ENCODE measurements at places on chromosomes 2 and 18. TPM values are rescaled to one million over a fixed set of nuclear protein-coding genes. Genes with fewer than 3 reads are reported as not detected.

DNA sequence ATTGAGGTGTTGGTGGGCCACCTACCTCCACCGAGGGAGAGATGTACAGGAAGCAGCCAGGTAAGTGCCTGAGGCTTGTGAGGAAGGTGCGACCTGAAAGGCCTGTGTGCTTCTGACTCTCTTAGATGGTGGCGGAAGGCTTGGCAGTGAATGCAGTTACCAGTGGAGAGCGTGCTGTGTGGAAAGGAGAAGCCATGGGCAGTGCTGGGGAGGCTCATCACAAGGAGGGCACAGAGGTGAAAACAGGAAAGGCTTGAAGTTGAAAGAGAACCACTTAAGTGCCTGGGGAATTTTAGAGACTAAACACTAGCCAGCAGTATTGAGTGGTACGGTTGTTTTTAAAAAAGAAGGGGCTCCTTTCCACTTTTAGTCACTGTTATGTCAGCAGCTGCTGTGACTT, 130.9 kb downstream of the ZNF407 start:
- DNase-seq = no peak

DNA sequence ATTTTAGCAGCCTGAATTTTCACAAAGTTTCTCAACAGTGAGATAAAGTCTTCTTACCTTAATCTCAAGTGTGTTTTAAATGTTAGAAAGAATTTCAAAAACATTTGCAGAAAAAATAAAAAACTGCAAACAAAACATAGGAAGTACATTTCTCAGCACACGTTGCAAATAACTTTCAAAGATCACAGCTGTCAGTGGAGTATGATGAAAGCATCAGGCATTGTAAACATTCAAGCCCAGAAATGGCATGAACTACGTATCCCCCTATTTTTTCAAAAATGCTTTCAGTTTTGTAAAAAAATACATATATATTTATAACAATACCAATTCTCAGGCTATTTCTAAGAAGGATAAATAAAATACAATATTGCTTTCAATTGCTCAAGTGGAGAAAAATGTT, 320.6 kb upstream of the TFPI start:
- DNase-seq = no peak

The ASTL gene
- not detected for polyA plus RNA-seq

The PLCL1 gene
- 14.9 TPM for polyA plus RNA-seq

DNA sequence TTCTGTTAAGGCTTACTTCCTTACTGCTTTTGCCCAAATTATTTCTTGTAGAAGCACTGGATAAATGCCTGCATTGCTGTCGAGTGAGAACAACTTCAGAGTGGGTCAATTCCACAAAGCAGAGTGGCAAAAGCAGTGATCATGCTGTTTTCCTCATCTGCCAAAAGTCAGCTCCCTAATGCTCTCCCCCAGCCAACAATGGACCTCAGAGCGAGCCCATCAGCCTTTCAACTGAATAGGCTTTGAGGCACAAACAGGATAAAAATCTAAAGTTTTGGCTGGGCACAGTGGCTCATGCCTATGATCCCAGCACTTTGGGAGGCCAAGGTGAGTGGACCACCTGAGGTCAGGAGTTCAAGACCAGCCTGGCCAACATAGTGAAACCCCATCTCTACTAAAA, 222.7 kb downstream of the TCF4 start:
- no peak for DNase-seq

GRCh38 chr2:208093128-208093527, 31.2 kb downstream of the CRYGD start:
- no peak for DNase-seq

DNA sequence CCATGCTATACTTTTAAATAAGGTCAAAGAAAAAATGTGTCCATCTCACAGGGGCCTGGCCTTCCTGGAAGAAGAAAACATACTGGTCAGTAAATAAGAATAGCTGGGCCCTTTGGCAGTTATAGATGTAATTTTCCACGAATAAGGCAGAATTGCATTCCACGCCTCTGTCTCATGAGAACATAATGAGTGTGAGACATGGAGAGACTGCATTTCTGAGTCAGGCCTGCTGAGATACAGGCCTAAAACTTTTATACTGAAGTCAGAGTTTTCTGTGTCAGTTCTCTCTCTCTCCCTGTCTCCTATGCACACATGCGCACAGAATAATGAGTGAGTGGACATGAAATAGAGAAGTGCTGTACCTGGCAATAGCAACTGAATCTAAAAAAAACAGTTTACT, 20.4 kb upstream of the IL1R1 start:
- DNase-seq = no peak

DNA sequence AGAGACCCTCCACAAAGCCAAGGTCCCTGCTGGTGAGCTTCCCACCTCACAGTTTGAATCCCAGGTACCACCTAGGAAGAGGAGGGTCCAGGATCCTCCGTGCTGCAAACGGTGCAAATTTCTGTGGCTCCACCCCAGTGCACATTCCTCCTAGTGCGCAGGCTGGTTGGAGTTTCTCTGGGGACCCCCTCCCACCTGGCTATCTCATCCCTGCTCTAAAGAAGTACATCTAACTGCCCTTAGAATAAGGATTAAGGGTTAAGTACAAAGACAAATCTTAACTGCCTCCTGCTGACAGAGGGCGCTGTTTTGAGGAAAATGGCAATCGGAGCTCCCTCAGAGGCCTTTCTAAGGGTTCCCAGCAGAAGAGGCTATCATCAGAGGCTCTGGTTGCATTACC, 109.6 kb upstream of the FSIP2 start:
- DNase-seq = no peak

DNA sequence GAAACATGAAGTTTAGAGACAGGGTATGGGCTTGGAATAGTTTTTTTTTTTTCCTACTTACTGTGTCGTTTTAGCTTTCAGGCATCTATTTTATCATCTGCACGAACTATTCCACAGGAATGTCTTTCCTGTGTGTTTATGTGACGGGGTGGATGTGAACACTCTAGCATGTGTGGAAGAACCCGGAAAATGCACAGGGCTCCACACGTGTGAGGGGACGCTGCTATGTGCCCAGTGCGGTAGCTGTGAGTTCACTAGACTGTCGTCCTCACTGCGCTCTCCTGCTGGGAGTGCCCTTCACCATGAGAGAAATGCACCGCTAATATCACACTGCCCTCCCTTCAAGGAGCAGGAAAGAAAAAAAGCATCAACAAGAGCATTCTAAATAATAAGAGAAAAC, 250.8 kb upstream of the PXDN start:
- DNase-seq = no peak

The PRADC1 gene
- polyA plus RNA-seq = 13.4 TPM

- no peak for DNase-seq
Measured at GRCh38 chr2:204989877-204990276, 444.6 kb downstream of the PARD3B start.

Measured in left renal pelvis (tissue), 4 donors.